Eye (tissue), 1 donor: ENCODE measurements at places on chromosomes 16 and 17.

DNA sequence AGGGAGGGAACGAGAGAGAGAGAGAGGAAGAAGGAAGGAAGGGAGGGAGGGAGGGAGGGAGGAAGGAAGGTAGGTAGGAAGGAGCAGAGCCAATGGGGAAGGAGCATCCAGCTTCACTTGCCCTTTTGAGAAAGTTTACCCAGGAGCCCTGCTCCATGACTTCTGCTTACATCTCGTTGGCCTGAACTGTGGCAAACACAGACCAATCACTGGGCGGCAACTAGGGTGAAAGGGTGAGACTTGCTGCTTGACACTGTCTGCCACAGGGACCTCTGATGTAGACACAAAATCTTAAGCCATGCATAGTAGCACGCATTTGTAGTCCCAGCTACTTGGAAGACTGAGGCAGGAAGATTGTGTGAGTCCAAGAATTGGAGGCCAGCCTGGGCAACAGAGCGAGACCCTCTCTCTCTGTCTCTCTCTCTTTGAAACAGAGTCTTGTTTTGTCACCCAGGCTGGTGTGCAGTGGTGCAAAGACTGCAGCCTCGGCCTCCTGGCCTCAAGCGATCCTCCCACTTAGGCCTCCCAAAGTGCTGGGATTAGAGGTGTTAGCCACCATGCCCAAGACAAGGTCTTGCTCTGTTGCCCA lies 19.5 kb upstream of the TUBG2 start:
- DNase-seq = no peak

GRCh38 chr16:69311533-69312387 lies 610 bp downstream of the VPS4A start:
- no peak for DNase-seq

GRCh38 chr17:62187681-62188080 lies 122.6 kb upstream of the MED13 start:
- no peak for DNase-seq

DNA sequence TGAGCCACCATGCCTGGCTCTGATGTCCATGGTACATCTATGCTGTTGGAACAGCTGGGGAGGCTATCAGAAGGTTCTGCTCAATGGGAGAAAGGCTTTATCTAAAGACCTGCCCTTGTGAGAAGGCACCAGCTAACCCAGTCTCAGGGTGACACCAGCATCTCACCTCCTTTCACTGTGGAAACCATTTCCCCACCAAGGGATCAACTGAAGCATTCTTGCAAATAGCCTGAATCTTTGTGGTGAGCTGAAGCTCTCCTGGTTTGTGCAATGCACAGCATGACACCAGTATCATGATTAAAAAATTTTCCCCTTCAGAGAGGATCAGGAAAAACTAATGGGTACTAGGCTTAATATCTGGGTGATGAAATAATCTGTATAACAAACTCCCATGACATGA lies 5.1 kb downstream of the CCL18 start:
- DNase-seq = no peak
